ENCODE measurements at places on chromosomes 16 and 17.

DNA sequence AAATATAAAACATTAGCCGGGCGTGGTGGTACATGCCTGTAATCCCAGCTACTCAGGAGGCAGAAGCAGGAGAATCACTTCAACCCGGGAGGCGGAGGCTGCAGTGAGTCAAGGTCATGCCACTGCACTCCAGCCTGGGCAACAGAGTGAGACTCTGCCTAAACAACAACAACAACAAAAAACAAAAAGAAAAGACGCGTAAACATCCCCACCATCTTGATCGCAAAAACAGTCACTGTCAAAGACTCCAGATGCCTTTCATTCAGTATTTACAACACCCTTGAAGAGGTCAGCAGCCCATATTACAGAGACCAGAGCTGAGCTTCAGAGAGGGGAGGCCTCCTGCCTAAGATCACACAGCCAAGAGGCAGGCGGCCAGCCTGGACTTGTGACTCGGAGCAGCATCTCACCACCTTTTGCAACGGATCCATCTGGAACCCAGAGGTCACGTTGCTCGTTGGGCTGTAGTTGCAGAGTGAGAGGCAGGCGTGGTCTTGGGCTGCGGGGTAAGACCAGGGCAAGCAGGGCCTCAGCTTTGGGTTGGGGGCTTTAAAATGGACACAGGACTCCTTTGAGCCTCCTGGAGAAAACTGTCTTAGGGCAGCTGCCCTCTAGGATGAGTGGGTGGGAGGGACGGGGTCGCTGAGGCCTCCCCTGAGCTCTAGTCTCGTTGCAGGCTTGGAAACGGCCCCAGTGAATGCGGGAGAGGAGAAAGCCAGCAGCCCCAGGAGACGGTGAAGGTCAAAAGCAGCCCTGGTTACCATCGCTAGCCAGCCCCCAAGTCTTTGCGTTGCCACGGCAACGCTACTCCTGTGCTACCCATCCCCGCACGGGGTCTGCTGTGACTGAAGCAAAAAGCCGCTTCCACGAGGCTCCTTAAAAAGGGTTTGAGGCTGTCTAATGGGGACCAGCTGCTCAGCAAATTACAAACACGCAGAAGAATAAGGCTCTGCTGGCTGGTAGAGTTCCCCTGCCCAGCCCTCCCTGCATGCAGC is 26.1 kb downstream of the LGALS3BP start:
- DNase-seq = no peak

- peak; percentile 40 for DNase-seq
Measured at GRCh38 chr17:27455914-27456680, at the start of gene KSR1. Gene KSR1, plus strand, starts transcription at chr17:27456448. Its CDS starts 196 bp downstream, at chr17:27456644.

- DNase-seq = peak; percentile 33
Measured at GRCh38 chr16:85636234-85636812, 23.2 kb downstream of the GSE1 start.

GRCh38 chr17:74281799-74282198 is 7.8 kb downstream of the DNAI2 start:
- DNase-seq = no peak

DNA sequence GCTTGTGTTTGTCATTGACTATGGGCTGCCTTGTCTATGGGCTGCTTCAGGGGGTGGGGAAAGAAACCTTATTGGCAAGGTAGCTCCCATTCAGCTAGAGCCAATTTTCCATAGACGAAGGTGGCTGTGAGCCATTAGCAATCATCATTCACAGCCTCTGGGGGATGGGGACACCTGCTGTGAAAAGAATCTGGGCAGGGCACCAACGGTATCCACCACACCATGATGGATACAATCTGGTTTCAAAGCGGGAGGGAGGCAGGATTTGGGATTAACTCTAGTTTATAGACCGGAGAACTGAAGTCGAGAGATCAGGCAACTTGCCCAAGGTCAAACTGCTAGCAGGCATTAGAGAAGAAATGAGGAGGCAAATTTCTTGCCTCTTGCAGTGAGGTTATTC is 182.3 kb downstream of the SHISA9 start:
- no peak for DNase-seq

DNA sequence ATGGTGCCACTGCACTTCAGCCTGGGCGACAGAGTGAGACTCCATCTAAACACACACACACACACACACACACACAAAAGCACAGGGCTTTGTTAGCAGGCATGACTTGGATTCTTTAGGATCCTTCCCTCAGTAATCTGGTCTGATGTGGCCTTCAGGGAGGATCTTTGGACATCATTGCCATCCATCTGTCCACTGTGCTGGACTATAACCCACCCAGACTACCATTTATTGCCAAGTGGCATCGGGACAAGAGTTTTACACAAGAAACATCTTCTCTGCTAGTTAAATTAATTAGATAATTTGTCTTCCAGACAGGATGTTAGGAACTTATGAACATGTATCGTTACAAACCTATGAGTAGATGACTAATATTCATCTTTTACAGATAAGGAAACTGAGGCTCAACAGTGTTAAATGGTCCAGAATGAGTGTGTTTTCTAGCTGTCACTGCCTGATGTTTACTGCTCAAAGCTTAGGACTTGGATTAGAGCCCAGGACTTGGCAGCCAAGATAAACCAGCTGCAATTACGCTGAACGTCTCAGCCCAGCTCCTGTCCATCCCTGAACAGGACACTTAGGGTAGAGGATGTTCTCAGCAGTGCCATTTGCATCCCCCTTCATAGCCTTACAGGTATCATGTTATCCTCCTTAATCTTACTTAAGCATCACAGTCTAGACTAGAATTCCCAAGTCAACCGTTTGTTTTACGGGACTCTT is 285.8 kb downstream of the WWOX start:
- DNase-seq = no peak

DNA sequence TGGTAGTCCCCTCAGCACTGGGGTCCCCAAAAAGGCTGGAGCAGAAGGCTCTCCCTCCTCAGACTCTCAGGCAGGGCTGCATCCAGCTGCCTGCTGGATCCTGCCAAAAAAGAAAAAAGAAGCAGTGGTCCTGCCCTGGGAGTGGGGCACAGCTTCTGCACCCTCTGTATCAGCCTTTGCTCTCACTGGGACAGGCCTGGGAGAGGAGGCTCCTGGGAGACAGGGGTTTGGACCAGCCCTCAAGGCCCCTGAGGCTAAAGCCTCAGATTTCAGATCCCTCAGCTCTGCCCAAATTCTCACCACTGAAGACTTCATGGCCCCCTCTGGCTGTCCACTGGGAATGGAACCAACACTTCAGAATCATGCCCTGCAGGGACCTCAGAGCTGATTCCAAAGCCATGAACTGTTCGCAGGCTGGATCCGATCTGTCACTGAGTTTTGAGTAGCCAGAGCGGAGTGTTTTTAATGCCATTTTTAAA is 96.9 kb downstream of the C16orf78 start:
- DNase-seq = no peak

DNA sequence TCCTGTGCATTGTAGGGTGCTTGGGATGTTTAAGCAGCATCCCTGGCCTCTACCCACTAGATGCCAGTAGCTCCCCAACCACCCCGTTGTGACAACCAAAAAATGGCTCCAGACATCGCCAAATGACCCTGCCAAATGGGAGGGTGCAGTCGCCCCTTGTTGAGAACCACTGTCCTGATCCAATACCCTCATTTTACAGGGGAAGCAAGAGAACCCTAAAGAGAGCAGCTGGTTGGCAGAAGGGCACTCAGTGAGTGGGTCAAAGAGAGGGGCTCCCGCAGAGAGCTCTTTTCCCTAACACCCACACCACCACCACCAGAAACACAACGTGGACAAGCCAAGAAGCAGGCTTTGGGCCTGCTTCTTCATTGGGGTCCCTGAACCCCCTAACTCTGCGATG is 18.4 kb downstream of the TEKT5 start:
- DNase-seq = no peak

DNA sequence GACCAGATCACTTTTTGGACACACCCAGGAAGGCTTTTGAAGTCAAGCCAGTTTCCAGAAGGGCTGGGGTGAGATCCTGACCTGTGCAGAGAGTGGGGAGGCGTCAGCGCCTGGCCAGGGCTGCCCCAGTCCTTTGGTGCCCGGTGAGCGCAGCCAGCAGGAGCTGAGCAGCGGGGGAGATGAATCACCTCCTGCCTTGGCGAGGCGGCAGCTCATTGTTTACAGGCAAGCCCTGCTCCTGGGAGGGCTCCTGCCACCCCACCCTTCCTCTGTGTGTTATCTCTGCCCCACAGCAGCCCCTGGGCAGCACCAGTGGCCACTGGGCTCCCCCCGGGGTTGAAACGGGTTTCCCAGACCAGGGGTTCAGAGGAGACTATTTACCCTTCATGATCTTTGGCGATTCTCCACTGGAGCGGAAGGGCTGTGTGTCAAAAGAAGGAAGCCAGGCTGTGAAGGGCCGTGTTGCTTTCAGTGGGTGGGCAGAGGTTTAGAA is 14.1 kb upstream of the ITGB4 start:
- peak; percentile 96 for DNase-seq

- no peak for DNase-seq
Measured at GRCh38 chr16:15739950-15740349, 89.9 kb downstream of the NDE1 start.

- DNase-seq = no peak
Measured at GRCh38 chr16:51008037-51008436, 143.0 kb downstream of the SALL1 start.

- DNase-seq = no peak
Measured at GRCh38 chr17:11028349-11028748, 190.5 kb upstream of the PIRT start.

GRCh38 chr16:19781226-19781625 is 63.2 kb downstream of the IQCK start:
- no peak for DNase-seq

- DNase-seq = no peak
Measured at GRCh38 chr16:27508476-27508875, 41.2 kb downstream of the GTF3C1 start.

DNA sequence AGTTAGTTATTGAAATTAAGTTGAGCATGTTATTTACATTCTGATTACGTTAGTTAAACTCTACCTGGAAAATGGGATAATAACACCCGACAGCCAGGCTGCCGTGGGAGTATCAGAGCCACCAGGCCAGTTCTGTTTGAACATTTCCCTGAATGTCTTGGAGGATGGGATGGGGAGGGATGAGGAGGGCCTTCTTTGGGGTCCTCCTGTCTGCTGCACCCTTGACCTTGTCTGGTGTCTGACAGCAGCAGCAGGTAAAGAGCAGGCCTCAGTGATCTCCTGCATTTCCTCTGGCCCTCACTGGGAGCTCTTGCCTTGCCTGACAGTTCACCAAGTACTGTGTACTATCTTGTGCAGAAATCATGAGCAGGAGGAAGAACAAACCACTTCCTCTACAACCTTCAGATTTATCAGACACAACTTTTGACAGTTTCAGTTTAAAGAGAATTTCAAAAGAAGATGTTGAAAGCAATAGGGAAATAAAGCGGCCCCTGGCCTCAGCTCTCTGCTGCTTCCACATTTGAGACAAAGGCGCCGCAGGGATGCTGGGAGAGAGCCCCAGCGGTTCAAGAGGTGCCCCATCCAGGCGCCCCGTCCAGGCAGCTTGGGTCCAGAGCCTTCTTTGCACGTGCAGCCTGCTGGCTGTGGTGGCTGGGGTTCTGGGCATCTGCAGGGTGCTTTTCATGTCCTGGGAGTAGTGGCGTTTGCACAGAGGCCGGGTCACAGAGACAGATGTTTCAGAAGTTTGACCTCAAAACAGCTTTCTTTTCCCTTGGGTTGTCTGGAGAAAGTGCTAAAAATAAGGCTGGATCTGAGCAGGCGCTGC is 25.3 kb downstream of the CMIP start:
- DNase-seq = no peak

- DNase-seq = no peak
Measured at GRCh38 chr17:81111066-81111465, 54.2 kb upstream of the PVALEF start.

Data from A172 (cell line).